Pancreas (tissue), 10 donors: ENCODE measurements at places on chromosomes 12 and 14. TPM values are rescaled to one million over a fixed set of nuclear protein-coding genes. Genes with fewer than 3 reads are reported as not detected.
A peak's percentile ranks its signal among the peaks of the same experiment; 100 is the strongest.

RPL10L gene
- total RNA-seq: not detected

ADCY6 gene
- 19.1 TPM for total RNA-seq

APPL2 gene
- 14.6 TPM for total RNA-seq

PSME2 gene
- 52.3 TPM for total RNA-seq

BHLHE41 gene
- total RNA-seq: 6.8 TPM

AHNAK2 gene
- 2.2 TPM for total RNA-seq

DNA sequence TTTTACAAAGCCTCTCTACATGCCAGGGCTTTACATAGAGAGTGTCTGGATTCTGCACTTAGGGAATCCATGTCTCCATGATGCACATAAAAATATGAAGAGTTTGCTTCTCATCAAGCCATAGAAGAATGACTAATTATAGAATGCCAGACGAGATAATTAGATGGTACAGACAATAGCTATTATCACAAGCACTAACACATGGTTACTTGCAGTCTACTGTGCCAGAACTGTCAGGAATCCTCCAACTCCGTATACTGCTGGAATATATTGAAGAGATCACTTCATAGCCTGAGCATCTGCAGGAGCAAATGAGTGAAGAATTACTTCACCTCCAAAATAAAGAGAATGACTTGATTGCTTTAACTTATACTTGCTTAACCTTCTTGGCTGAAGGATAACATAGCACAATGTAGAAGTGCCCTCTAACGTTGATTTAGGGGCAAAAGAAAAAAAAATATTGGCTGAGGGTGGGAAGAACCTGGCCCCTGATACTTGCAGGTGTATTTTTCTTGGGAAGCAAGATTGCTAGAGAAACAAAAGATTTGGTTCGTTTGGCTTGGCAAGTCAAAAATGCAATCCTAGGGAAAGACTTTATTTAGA lies 272.8 kb upstream of the FAR2 start:
- no peaks in the 10 kb centered on the region for H3K36me3 ChIP-seq
- DNase-seq: no peak
- no peaks in the 10 kb centered on the region for H3K27me3 ChIP-seq
- no peak overlapping the region for H3K4me3 ChIP-seq
- no peak overlapping the region for H3K27ac ChIP-seq

GRCh38 chr14:70773182-70773862 lies 36.0 kb downstream of the MAP3K9 start:
- H3K27ac ChIP-seq: no peak overlapping the region
- H3K27me3 ChIP-seq: no peaks in the 10 kb centered on the region

- no peaks in the 10 kb centered on the region for H3K4me1 ChIP-seq
- H3K27ac ChIP-seq: no peak overlapping the region
- H3K27me3 ChIP-seq: no peaks in the 10 kb centered on the region
Observed at GRCh38 chr14:90611936-90612335, 204.3 kb downstream of the TTC7B start.

DNA sequence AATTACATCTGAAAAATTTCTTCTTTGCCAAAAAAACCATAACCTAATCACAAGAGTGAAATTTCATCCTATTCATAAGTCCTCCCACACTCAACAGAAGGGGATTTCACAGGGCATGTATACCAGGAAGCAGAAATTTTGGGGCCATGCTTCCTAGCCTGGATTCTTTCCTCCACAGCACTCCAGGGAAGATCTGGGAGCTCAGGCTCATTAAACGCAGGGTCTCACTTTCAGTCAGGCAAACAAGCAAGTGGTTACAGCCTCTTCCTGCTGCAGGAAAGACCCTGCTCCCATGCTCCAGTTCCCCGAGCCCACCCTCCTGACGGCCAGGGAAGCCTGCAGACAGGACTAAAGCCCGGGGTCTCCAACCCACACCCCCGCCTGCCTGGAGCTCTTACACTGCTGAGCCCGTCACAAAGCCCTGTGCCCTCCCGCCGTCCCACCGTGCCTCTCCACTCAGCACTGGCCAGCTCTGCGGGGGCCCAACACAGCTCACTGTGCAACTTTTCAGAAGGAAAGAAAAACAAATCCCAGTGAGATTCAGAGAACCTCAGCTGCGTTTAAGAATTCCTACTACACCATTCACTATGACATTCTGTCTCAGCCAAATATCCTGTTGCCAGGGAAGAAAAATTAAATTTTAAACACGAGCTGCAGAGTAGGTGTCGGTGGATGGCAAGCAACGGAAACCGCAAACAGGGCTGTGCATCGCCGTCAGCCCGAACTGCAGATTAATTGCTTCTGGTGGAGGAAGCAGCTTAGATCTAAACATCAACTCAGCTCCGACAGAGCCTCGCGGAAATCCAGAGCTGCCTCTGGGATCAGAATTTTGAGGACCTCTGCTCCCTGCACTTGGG lies 106.7 kb upstream of the SFSWAP start:
- H3K27me3 ChIP-seq: no peaks in the 10 kb centered on the region
- no peaks in the 10 kb centered on the region for H3K36me3 ChIP-seq
- no peaks in the 10 kb centered on the region for H3K4me1 ChIP-seq

GRCh38 chr14:105300542-105301102 lies at the start of gene BRF1:
Gene BRF1, minus strand, starts transcription at chr14:105301001. Its CDS starts 372 bp downstream, at chr14:105300629.
- DNase-seq: peak; percentile 94
- H3K4me1 ChIP-seq: peaks cover 8% of the 10 kb centered on the region
- H3K36me3 ChIP-seq: no peaks in the 10 kb centered on the region
- H3K27me3 ChIP-seq: no peaks in the 10 kb centered on the region
- peak within 1 kb of the TSS; percentile 95 for H3K27ac ChIP-seq

- no peaks in the 10 kb centered on the region for H3K27me3 ChIP-seq
- H3K4me3 ChIP-seq: no peak overlapping the region
- no peaks in the 10 kb centered on the region for H3K4me1 ChIP-seq
- H3K36me3 ChIP-seq: no peaks in the 10 kb centered on the region
- H3K27ac ChIP-seq: no peak overlapping the region
- no peak for DNase-seq
Observed at GRCh38 chr12:59678759-59679411, 83.1 kb downstream of the SLC16A7 start.

DNA sequence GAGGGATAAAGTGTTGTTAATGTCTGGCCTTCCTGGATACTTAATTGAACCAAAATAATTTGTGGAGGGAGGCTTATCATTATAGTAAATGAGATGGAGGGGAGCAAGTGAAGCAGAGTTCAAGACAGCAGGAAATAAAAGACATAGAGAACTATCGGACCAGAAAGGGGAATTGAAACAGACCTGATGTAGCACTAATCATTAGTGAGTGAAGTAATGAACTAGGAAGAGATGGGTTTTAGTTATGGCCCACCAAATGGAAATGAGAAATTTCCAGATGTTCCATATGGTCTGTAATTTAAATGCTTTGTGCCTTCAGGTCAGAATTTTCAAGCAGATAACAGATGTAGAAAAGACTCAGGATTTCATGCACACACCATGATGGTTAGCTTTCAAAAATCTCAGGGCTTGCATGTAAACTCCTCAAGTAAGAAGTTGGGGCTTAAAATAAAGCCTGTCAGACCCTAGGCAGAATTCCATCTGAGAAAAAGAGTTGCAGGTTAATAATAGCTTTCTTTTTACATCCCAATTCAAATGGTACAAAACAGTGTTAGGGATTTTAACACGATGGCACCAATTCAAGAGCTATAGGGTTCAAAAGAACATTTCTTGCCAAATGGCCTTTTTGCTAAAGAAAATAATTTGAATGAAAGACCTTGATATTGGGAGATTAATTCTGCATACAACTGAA lies 355.8 kb downstream of the FSCB start:
- H3K27ac ChIP-seq: no peak overlapping the region
- H3K27me3 ChIP-seq: no peaks in the 10 kb centered on the region

DNA sequence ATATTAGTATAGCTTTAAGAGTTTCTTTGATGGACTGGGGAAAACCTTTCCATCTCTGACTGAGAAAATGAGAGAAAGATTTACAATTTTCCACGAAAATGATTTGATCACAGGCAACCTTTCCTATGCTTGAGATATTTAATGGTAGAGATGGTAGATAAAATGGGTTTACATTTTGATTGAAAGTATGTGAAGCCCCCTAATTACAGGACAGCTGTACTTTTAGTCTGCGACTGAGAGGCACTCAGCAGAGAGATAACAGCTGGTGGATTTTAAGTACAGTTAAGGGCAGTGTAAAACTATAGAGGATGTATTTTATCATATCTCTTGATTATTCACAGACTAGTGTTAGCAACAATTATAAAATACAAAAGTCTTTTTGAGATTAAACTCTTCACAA lies 40.7 kb downstream of the C12orf50 start:
- H3K4me1 ChIP-seq: no peaks in the 10 kb centered on the region
- no peaks in the 10 kb centered on the region for H3K36me3 ChIP-seq
- H3K27ac ChIP-seq: no peak overlapping the region
- H3K4me3 ChIP-seq: no peak overlapping the region

- no peak overlapping the region for H3K27ac ChIP-seq
- DNase-seq: no peak
- no peaks in the 10 kb centered on the region for H3K27me3 ChIP-seq
Observed at GRCh38 chr14:77914073-77914721, 114.3 kb downstream of the ADCK1 start.

DNA sequence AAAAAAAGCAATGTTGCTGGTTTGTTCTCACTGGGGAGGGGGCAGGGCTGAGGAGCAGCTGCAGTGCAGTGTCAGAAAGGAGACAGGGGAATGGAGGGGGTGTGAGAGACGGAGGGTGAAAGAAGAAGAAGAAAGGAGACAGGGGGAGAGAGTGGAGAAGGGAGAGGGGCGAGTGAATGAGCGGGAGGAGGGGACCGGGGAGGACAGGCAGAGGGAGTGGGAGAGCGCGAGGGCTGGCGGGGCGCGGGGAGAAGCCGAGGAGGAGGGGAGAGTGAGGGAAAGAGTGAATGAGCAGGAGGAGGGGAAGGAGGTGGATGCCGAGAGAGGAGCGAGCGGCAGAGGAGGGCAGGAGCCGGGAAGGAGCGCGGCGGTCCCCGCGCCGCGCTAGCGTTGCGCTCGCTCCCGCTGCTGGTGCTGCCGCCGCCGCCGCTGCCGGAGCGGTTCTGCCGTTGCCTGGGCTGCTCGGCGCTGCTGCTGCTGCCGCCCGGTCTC lies at the start of gene NOVA1:
NOVA1 (minus strand) TSS at position 445 of the 492 bp plus-strand sequence. CDS start 597 bp downstream, outside the sequence.
- no peak for DNase-seq
- H3K4me1 ChIP-seq: no peaks in the 10 kb centered on the region
- no peaks in the 10 kb centered on the region for H3K27me3 ChIP-seq
- peak within 1 kb of the TSS; percentile 37 for H3K4me3 ChIP-seq

- no peak overlapping the region for H3K27ac ChIP-seq
- no peak for DNase-seq
- H3K36me3 ChIP-seq: no peaks in the 10 kb centered on the region
- H3K27me3 ChIP-seq: no peaks in the 10 kb centered on the region
- no peak overlapping the region for H3K4me3 ChIP-seq
Observed at GRCh38 chr12:9363145-9363544, 154.9 kb upstream of the PZP start.

DNA sequence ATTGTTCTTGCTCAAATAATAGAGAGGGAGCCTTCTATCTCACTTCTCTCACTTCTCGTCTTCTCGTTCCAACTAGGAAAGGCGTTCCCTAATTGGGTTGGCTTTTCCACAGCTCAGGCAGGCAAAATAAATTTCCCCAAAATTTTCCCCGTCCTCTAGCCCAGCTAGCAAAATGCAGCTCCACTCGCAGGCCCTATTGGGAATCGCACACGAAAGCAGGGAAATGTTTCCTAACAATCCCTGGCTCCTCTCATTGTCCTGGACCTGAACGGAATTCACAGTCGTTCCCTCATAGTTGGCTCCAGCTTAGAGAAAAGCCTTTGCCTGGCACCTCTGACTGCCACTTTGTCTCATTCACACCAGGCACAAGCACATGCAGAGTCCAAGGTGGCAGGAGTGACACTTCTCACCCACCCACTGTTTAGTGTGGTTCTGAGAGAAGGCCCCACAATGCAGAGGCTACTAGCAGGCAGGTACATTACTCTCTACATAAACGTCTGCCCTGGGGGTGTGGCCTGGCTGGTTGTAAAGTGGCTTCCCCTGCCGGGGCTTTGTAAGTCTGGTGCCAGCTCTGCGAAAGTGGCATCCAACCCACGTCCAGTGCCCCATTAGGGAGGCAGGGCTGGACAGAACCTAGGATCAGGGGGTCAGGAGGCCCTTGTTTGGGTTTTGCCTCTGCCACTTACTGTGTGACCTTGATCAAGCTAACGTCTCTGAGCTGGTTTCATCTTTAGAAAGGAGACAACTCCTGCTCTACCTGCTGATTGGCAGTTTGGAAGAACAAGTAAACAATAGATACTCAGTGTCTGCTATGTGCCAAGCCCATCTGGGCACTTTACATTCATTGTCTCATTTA lies 4.2 kb downstream of the SERPINA10 start:
- no peaks in the 10 kb centered on the region for H3K36me3 ChIP-seq
- no peaks in the 10 kb centered on the region for H3K27me3 ChIP-seq
- no peak overlapping the region for H3K4me3 ChIP-seq
- H3K4me1 ChIP-seq: no peaks in the 10 kb centered on the region
- no peak overlapping the region for H3K27ac ChIP-seq
- DNase-seq: no peak

- H3K4me3 ChIP-seq: no peak overlapping the region
- no peak overlapping the region for H3K27ac ChIP-seq
- H3K27me3 ChIP-seq: no peaks in the 10 kb centered on the region
Observed at GRCh38 chr12:20398686-20399085, 30.3 kb downstream of the PDE3A start.

GRCh38 chr12:105076913-105077312 lies 7.3 kb downstream of the ALDH1L2 start:
- no peak overlapping the region for H3K4me3 ChIP-seq
- peaks cover 6% of the 10 kb centered on the region for H3K4me1 ChIP-seq
- H3K27me3 ChIP-seq: no peaks in the 10 kb centered on the region
- H3K36me3 ChIP-seq: no peaks in the 10 kb centered on the region
- no peak overlapping the region for H3K27ac ChIP-seq

- no peaks in the 10 kb centered on the region for H3K4me1 ChIP-seq
- no peak overlapping the region for H3K4me3 ChIP-seq
- no peaks in the 10 kb centered on the region for H3K27me3 ChIP-seq
- no peak for DNase-seq
- no peak overlapping the region for H3K27ac ChIP-seq
Observed at GRCh38 chr12:12191008-12191407, 75.8 kb downstream of the LRP6 start.

DNA sequence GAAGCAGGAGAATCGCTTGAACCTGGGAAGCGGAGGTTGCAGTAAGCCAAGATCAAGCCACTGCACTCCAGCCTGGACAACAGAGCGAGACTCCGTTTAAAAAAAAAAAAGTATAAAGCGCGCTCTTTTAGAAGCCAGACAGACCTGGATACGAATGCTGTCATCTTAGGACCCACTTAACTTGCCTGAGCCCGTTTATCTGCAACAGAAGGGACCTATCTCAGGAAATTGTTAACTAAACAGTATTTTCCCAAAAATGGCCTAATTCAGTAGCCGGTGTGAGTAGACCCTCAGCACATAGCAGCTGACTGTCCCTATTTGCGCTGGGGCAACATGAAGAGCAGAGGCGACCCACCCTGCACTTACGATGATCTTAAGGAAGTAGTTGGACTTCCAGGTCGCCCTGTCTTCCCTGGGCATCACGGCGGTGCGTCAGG lies 529 bp downstream of the RPLP0 start:
- DNase-seq: no peak
- peak overlapping the region; percentile 81 for H3K27ac ChIP-seq
- peak overlapping the region; percentile 96 for H3K4me3 ChIP-seq

DNA sequence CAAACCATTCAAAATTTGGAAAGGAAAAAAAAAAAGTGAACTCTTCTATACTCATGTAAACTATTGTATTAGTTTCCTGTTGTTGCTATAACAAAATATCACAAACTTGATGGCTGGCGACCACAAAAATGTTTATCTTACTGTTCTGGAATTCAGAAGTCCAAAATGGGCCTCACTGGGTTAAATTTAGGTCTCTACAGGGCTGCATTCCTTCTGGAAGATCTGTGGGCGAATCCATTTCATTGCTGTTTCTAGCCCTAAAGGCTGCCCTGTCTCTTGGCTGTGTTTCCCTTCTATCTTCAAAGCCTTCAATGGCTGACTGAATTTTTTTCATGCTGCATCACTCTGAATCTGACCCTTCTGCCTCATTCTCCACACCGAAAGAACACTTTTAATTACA lies 105.1 kb upstream of the NAV3 start:
- H3K27me3 ChIP-seq: no peaks in the 10 kb centered on the region
- no peaks in the 10 kb centered on the region for H3K4me1 ChIP-seq
- H3K36me3 ChIP-seq: no peaks in the 10 kb centered on the region
